ENCODE measurements at places on chromosomes 4 and X.

- DNase-seq, result peak; percentile 75
Measured at GRCh38 chr4:121711263-121712000, 14.7 kb upstream of the ANXA5 start.

DNA sequence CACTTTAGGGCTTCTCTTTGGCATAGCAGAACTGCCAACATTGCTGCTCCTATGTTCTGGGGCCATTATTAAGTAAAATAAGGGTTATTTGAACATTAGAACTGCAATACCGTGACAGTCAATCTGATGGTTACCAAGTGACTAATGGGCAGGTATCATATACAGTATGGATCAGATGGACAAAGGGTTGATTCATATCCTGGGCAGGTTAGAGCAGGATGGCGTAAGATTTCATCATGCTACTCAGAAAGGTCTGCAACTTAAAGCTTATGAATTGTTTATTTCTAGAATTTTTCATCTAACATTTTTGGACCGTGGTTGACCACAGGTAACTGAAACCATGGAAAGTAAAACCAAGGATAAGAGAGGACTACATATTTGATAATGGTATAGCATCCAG lies 40.9 kb downstream of the BRCC3 start:
- DNase-seq, result no peak

DNA sequence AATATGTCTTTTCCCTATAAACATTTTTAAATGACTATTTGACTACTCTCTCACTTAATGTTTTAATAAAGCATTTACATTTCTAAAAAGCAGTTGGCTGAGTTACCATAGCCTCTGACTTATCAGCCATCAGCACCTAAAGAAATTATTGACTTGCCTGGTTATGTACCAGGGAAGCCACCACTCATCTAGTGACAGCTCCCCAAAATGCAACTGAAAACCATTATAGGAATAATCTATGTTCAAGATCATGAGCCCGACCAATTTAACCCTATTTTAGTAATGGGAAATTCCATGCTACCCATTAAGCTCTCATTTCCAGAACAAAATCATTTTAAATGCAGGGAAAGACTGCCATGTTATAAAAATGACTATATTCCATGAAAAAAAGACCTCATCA lies 34.4 kb downstream of the HDX start:
- DNase-seq, result no peak

DNA sequence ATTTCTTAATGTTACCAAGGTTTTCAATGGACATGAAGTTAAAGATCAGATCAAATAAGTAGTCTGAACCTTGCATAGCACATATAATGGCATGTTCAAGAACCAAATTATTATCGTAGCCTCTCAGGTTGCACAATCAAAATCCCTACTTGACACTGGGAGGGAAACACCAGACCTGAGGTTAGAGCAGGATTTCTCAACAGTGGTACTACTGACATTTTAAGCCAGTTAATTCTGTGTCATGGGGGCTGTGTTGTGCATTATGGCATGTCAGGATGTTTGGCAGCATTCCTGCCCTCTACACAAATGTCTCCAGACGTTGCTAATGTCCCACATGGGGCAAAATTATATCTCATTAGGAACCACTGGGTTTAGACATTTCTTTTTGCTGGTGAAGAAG lies 20.8 kb downstream of the RLIM start:
- DNase-seq, result no peak

DNA sequence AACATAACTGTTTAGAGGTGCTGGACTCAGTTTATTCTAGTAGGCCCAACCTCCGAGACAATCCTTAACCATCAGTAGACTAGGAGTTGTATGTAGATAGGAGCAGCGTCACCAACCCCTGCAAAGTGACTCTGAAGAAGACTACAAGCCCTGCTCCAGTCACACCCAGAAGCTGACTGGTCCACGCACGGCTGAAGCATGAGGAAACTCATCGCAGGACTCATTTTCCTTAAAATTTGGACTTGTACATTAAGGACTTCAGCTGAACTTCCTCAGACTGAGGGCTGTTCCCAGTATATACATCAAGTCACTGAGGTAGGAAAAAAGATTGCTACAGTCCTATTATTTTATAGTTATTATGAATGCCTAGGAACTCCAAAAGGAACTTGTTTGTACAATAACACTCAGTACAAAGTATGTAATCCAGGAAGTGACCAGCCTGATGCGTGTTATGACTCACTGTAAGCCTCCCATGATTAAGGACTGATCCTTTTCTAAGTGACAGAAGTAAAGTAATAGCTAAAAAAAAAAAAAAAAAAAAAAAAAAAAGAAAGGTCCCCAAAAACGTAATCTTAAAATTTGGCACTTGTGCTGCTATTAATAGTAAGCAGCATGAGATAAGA lies 41.6 kb upstream of the UGT2B7 start:
- DNase-seq, result no peak

GRCh38 chr4:48899432-48899749 lies 7.2 kb downstream of the OCIAD2 start:
- no peak for DNase-seq

Measured in brain (organoid and tissue), 16 donors.